Cortex of kidney (tissue), 1 donor: ENCODE measurements at places on chromosomes 3 and 15.

DNA sequence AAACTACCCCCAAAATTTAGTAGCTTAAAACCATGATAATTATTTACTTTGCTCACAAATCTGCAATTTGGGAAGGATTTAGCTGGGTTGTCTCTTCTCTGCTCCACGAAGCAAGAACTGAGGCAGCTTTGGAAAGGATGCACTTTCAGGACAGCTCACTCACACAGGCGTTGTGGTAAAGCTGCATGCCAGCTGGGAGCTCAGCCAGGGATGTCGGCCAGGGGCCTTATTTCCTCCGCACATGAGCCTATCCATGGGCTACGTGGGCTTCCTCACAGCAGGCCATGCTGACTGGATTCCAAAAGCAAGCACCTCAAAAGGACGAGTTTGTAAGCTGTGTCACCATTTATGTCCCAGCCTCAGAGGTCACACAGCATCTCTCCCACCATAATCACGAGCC, 301.3 kb upstream of the IGF1R start:
- DNase-seq: no peak

DNA sequence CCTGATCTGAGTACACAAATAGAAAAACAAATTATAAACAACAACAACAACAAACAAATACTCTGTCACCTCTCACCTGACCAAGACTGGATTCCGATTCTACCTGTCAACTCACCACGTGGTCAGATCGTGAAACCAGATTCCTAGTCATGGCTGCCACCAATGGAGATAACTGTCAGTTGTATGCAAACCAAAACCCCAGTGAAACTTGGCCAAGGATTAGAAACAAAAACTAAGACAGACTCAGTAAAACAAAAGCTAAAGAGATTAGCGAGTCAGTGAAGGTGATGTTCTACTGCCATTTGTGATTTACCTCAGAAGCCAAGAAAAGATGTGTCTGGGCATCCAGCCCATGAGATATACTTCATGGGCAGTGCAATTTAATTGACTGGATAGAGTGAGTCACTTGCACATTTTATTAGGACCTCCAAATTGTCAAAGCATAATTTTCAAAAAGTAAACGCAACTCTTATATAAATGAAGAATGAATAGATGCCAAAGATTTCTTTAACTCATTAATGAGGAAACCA, 31.1 kb downstream of the PHLDB2 start:
- DNase-seq: no peak

GRCh38 chr3:45992821-45993221, 2.8 kb downstream of the FYCO1 start:
- DNase-seq: no peak

DNA sequence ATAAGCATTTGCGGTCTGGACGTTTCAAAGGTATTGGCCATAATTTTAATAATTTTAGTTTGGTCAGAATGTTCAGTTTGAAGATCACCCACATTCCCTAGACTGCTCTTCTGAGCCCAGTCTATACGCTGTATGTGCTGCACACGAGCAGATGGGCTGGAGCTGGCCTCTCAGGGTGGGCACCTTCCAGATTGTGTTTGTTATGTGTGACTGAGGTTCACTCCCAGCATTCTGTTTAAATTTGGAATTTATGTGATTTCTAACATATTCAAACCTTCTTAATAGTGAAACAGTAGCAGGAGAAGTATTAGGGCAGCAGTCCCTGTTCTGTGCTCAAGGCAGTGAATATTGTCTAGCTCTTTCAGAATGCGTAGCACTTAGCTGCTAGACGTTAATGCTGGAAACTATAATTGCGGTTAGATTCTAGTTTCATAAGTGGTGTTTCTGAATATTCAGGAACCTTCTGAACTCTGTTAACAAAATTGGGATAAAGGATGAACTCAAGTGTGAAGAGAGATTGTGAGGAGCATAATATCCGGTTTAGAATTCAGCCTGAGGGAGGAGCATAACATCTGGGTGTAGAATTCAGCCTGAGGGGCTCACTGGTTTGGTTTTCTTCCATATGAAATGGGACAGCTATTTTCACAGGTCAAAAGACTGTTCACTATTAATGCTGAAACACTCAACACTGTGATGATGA, 68.6 kb upstream of the RPL35A start:
- DNase-seq: no peak

GRCh38 chr3:69764121-69764741, 25.0 kb downstream of the MITF start:
- no peak for DNase-seq

GRCh38 chr15:100332721-100333120, 9.1 kb downstream of the ADAMTS17 start:
- no peak for DNase-seq

- DNase-seq: no peak
Observed at GRCh38 chr15:71549091-71549490, 261.3 kb upstream of the NR2E3 start.

DNA sequence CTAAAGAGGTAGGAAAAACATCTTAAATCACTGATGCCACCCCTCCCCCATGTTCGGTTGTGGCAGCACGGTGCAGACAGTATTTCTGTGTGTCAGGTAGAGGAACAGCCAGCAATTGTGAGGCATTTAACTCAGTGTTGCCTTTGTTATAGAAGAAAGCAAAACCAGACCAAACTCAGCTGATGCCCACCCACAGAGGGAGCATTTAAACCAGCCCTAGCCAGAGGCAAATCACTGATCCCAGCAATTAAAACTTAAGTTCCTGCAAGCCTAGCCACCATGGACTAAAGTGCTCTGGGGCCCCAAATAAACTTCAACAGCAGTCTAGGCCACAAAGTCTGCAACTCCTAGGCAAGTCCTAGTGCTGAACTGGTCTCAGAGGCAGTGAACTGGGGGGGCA, 94.5 kb downstream of the CFAP20DC start:
- no peak for DNase-seq

DNA sequence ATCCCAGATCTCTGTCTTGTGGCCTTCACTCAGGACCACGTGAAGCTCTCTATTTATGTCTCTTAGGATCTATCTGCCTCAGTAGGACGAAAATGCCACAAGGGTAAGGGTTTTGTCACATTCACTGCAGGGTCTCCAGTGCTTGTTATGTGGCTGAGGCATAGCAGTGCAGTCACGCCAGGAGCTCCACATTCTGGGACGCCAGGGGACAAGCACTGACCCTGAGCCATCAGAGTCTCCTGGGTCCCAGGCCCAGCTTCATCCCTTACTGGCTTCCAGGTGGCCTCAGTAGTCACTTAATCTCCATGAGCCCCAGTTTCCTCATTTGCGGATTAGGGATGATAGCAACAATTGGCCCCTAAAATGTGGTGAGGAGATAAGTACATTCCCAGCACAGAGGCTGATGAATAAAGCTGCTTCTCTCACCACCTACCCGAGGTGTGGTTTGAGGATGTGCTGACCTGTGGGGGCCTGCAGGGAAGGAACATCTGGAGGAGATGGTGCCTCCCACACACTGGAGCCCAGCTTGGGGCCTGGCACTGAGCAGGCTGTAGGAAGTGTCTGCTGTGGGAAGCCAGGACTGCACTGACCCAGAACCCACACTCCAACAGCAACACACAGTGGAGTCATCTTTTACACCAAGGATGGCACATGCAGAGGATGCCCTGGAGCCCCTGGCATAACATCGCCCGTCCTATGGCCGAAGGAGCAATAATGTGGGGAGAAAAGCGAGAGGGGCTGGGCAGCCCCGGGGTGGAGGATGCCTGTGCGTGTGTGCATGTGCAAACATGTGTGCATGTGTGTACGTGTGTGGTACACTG, 93.2 kb upstream of the IQSEC1 start:
- DNase-seq: no peak

- DNase-seq: no peak
Observed at GRCh38 chr3:58084788-58085543, 76.7 kb downstream of the FLNB start.

DNA sequence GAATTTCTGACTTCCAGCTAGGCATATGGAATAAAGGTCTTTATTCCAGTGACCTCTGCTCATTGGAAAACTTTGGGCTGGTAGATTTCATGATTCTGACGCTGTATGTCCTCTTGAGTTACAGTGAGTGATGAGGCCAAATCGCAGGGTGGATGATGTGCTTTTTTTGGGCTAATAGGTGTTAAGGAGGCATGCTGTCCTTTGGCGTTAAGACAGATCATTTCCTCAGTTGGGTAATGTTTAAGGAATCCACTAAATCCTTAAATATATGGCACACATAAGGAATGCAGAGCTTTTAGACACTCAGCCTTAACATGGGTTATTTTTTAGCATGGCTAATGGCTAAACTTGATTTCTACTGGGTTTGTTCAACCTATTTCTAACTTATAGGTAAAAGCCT, 87.9 kb downstream of the LPP start:
- DNase-seq: no peak

DNA sequence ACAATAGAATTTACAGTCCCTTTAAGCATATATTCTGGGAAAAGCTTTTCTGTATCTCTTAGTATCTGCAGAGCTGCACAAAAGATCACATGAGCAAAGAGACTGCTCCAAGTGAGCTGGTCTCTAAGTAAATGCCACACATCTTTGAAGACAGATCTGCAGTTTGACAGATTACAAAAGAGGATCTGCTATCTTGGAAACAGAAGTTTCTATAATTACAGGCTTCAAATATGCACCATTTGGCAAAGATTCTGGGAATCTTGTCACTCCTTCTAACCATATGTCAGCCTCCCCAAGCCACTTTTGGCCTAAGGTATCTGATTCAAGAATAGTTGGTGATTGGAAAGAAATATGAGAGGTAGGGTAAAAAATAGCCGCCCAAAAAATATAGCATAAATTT, 9.6 kb upstream of the CFAP44 start:
- DNase-seq: no peak

- DNase-seq: no peak
Observed at GRCh38 chr15:88741671-88742070, 61.6 kb upstream of the ACAN start.

- DNase-seq: no peak
Observed at GRCh38 chr3:119236756-119237155, 3.9 kb downstream of the B4GALT4 start.

- DNase-seq: no peak
Observed at GRCh38 chr3:151393146-151393830, 8.7 kb upstream of the P2RY12 start.

- DNase-seq: no peak
Observed at GRCh38 chr15:57625703-57626448, 34.2 kb downstream of the MYZAP start.

GRCh38 chr15:101479342-101479845, 10.1 kb downstream of the PCSK6 start:
- no peak for DNase-seq

GRCh38 chr3:157543501-157544035, 40.4 kb upstream of the VEPH1 start:
- no peak for DNase-seq

DNA sequence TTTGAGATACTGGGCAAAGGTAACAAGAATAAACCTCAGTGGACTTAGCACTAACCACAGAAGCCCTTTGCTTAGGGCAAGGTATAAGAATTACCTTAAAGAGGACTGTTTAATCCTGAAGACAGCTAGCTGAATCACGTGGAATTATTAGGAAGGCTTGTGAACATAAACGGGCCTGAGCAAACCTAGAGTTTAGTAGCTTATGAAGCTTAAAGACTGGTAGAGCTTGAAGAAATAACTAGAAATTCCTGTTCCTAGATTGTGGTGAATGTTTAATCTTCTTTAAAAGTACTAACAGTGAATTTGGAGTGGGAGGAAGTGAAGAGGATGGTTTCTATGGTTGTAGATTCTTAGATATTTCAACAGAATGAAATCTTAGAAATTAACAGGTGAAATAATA, 428.9 kb upstream of the THRB start:
- no peak for DNase-seq

GRCh38 chr3:97969541-97969940, 2.7 kb downstream of the RIOX2 start:
- no peak for DNase-seq

- DNase-seq: no peak
Observed at GRCh38 chr3:156655819-156656550, 18.4 kb upstream of the TIPARP start.

GRCh38 chr15:80071652-80072051, 12.2 kb downstream of the ZFAND6 start:
- DNase-seq: no peak

DNA sequence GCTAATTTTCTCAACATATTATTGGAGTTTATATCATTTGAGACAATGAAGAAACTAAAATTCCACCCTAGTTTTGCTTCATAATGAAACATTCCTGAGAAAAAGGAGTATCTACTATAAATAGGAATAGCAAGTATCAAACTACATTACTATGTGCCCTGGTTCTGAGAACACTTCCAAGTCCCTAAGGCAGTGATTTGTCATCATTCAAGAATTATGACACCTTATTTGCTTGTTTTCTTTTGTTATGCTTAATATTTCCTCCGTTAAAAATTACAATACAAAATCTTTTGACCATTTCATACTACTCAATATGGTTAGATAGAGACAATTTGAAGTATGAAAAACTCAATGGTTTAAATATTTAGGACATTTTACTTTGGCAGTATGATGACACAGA, 707.8 kb upstream of the GOLIM4 start:
- no peak for DNase-seq

- DNase-seq: no peak
Observed at GRCh38 chr3:13615019-13615528, 66.1 kb downstream of the FBLN2 start.

- no peak for DNase-seq
Observed at GRCh38 chr3:138113326-138113725, 2.1 kb downstream of the DZIP1L start.

- no peak for DNase-seq
Observed at GRCh38 chr3:175258763-175259162, 399.6 kb downstream of the NAALADL2 start.

GRCh38 chr15:83892498-83892897, 238.6 kb downstream of the ADAMTSL3 start:
- DNase-seq: no peak

DNA sequence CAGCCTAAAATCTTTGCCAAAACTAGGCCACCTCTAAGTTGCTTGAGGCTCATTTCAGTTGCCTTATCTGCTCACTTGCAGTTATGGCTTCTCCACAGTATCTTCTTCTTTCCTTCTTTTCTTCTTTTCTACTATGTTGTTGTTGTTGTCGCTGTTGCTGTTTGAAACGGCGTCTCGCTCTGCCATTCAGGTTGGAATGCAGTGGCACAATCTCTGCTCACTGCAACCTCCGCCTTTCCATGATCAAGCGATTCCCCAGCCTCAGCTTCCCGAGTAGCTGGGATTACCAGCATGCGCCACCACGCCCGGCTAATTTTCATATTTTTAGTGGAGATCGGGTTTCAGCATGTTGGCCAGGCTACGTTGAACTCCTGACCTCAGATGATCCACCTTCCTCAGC, 210.8 kb upstream of the NR2F2 start:
- DNase-seq: no peak

DNA sequence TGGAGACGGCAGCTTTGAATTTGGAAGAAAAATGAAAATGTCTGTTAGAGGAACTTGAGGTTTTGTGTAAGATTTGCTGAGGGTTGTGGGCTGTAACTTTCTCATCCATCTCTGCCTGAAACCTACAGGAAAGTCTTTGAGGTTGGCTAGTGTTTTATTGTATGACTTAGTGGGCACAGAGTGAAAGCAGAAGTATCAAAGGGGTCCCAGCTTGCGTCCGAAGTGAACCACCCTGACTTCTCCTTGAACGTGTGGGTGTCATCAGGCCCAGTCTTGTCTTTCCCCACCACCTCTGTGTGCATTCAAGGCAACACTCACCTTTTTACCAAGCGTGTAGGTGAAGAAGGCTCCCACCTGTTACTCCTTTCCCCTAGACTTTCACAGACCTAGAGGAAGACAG, 682.1 kb upstream of the CFAP20DC start:
- DNase-seq: no peak
